ENCODE measurements at places on chromosomes 2 and 18. TPM values are rescaled to one million over a fixed set of nuclear protein-coding genes. Genes with fewer than 3 reads are reported as not detected.

TTC31 gene
- 12.0 TPM for total RNA-seq

DNA sequence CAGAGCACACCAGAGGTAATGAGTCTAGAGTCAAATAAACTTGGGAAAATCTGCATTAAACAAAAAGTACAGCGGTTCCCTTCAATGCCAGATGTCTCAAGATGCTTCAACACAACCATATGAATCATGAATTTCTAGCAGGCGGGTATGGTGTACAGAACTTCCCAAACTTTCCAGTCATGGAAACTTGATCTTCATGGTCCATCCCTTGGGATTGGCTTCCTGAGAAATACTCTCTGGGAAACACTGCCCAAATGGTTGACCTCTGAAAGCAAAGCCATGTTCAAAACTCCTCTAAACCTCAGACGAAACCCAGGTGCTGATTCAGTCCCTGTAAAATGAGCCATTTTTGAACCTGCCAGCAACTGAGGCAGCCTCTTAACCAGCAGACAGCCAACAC lies 16.4 kb upstream of the TMEM247 start:
- no peak for DNase-seq

GRHL1 gene
- total RNA-seq, result 2.5 TPM

DNA sequence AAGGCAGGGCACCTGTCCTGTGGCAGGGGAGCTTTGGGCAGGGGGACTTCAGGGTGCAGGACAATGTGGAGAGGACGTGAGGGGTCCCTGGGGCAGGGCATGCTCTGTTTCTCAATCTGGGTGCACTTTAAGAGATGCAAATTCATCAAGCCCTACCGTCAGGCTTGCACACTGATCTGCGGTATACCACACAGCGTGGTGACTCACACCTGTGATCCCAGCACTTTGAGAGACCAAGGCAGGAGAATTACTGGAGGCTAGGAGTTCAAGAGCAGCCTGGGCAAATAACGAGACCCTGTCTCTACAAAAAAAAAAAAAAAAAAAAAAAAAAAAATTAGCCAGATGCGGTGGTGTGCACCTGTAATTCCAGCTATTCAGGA lies 10.2 kb upstream of the GPC1 start:
- no peak for DNase-seq
